Tibial nerve (tissue), 4 donors: ENCODE measurements at places on chromosomes 1 and 21. TPM values are rescaled to one million over a fixed set of nuclear protein-coding genes. Genes with fewer than 3 reads are reported as not detected.
A peak's percentile ranks its signal among the peaks of the same experiment; 100 is the strongest.

GRCh38 chr1:83954166-83954823, 44.6 kb downstream of the TTLL7 start:
- no peaks in the 10 kb centered on the region for H3K4me1 ChIP-seq
- no peak for DNase-seq
- no peak overlapping the region for H3K27ac ChIP-seq
- H3K27me3 ChIP-seq: no peaks in the 10 kb centered on the region
- no peaks in the 10 kb centered on the region for H3K36me3 ChIP-seq
- H3K4me3 ChIP-seq: no peak overlapping the region

GRCh38 chr1:117128323-117129079, 7.0 kb upstream of the TRIM45 start:
- no peaks in the 10 kb centered on the region for H3K36me3 ChIP-seq
- H3K27ac ChIP-seq: peak overlapping the region; percentile 32
- H3K4me1 ChIP-seq: no peaks in the 10 kb centered on the region
- DNase-seq: no peak

GRCh38 chr1:203181586-203182386, 4.7 kb downstream of the CHI3L1 start:
- H3K4me1 ChIP-seq: peaks cover 9% of the 10 kb centered on the region
- H3K36me3 ChIP-seq: no peaks in the 10 kb centered on the region
- no peak for DNase-seq
- no peak overlapping the region for H3K27ac ChIP-seq
- no peak overlapping the region for H3K4me3 ChIP-seq
- H3K27me3 ChIP-seq: no peaks in the 10 kb centered on the region

DNA sequence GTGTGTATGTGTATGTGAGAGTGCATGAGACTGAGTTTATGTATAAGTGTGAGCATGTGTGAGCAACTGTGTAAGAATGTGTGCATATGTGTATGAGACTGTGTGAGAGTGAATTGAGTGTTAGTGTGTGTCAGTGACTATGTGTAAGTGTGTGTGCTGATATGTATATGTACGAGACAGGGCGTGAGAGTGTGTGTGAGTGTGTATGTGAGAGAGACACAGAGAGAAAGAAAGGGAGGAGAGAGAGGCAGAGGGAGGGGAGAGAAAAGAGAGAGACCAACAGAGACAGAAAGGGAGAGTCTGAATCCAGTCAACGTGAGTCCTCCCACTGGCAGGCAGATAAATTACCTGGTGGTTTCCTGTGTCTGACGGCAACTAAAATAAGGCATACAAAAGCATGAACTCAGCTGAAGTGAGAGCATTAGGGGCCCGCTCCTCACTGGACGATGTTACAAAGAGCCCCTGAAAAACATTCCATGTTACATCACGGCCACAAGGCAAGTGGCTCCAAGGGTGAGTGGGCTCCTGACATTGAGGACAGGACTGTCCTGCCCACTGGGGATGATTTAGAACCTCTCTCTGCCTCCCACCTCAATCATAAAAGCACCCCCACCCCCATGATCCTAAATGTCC, 66.6 kb upstream of the TIAM1 start:
- H3K4me3 ChIP-seq: no peak overlapping the region
- no peaks in the 10 kb centered on the region for H3K27me3 ChIP-seq
- peaks cover 6% of the 10 kb centered on the region for H3K4me1 ChIP-seq
- DNase-seq: no peak

- H3K27me3 ChIP-seq: peaks cover 1% of the 10 kb centered on the region
- H3K4me1 ChIP-seq: peaks cover 5% of the 10 kb centered on the region
- no peak overlapping the region for H3K4me3 ChIP-seq
- DNase-seq: no peak
Measured at GRCh38 chr1:165371588-165372225, 15.2 kb upstream of the LMX1A start.

- DNase-seq: no peak
- H3K4me1 ChIP-seq: no peaks in the 10 kb centered on the region
- no peak overlapping the region for H3K27ac ChIP-seq
Measured at GRCh38 chr1:1627261-1627828, 4.6 kb upstream of the MMP23B start.

- H3K36me3 ChIP-seq: no peaks in the 10 kb centered on the region
- no peak overlapping the region for H3K27ac ChIP-seq
- no peaks in the 10 kb centered on the region for H3K27me3 ChIP-seq
Measured at GRCh38 chr1:64895500-64895899, 70.8 kb downstream of the JAK1 start.

- no peaks in the 10 kb centered on the region for H3K27me3 ChIP-seq
- H3K27ac ChIP-seq: no peak overlapping the region
- H3K36me3 ChIP-seq: no peaks in the 10 kb centered on the region
- no peaks in the 10 kb centered on the region for H3K4me1 ChIP-seq
Measured at GRCh38 chr1:34715139-34715538, 39.7 kb upstream of the GJB5 start.

DNA sequence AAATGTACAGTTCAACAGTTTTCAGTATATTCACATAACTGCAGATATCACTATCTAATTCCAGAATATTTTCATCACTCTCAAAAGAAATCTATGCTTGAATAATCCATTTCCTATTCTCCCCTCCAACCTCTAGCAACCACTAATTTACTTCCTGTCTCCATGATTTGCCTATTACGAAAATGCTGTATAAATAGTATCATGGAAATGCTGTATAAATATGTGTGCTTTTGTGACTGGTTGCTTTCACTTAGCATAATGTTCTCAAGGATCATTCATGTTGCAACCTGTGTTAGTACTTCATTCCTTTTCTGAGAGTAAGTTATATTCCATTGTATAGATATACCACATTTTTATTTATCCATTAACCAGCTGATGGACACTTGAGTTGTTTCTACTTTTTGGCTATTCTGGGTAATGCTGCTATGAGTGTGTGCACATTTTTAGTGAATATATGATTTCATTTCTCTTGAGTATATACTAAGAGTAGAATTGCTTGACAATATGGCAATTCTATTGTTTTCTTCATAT, 115.6 kb downstream of the TNFSF18 start:
- DNase-seq: no peak
- H3K27ac ChIP-seq: no peak overlapping the region
- H3K4me1 ChIP-seq: no peaks in the 10 kb centered on the region
- no peak overlapping the region for H3K4me3 ChIP-seq

GRCh38 chr1:68111519-68112436, 61.4 kb upstream of the DIRAS3 start:
- H3K27me3 ChIP-seq: no peaks in the 10 kb centered on the region
- DNase-seq: peak; percentile 41
- no peak overlapping the region for H3K4me3 ChIP-seq
- no peaks in the 10 kb centered on the region for H3K36me3 ChIP-seq
- H3K27ac ChIP-seq: no peak overlapping the region

DNA sequence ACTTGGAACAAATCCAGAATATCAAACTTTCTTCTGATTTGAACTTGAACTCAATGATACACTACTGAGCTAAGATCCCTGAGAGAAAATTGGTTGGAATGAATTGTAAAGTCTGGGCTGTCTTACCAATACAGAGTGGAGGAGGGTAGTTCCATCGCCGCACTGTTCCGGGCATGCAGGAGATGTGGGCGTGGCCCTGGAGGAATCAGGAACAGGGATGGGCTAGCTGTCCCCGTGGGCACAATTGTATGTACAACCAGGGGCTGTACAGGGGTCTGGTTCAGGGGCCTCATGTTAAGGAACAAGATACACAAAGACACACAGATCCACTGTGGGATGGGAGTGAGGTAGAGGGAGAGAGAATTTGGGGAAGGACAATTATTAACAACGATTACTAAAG, 144.3 kb downstream of the ZSCAN20 start:
- H3K4me3 ChIP-seq: no peak overlapping the region
- no peaks in the 10 kb centered on the region for H3K4me1 ChIP-seq
- no peak for DNase-seq
- H3K36me3 ChIP-seq: no peaks in the 10 kb centered on the region

GRCh38 chr1:30822006-30822405, 64.4 kb upstream of the LAPTM5 start:
- DNase-seq: no peak
- no peaks in the 10 kb centered on the region for H3K4me1 ChIP-seq
- no peaks in the 10 kb centered on the region for H3K27me3 ChIP-seq

- no peak for DNase-seq
- no peak overlapping the region for H3K27ac ChIP-seq
- no peaks in the 10 kb centered on the region for H3K36me3 ChIP-seq
- no peak overlapping the region for H3K4me3 ChIP-seq
- no peaks in the 10 kb centered on the region for H3K27me3 ChIP-seq
Measured at GRCh38 chr1:21042929-21043605, 133.6 kb downstream of the EIF4G3 start.

GRCh38 chr1:24294228-24294672, 24.9 kb upstream of the GRHL3 start:
- H3K27me3 ChIP-seq: no peaks in the 10 kb centered on the region
- peaks cover 37% of the 10 kb centered on the region for H3K4me1 ChIP-seq
- DNase-seq: peak; percentile 53
- H3K36me3 ChIP-seq: no peaks in the 10 kb centered on the region
- H3K27ac ChIP-seq: peak overlapping the region; percentile 76
- no peak overlapping the region for H3K4me3 ChIP-seq

GRCh38 chr1:223556414-223557129, 108.9 kb downstream of the CAPN8 start:
- H3K4me1 ChIP-seq: no peaks in the 10 kb centered on the region
- no peak overlapping the region for H3K27ac ChIP-seq
- no peaks in the 10 kb centered on the region for H3K27me3 ChIP-seq
- DNase-seq: no peak

GRCh38 chr1:177611402-177611801, 358.5 kb downstream of the SEC16B start:
- no peaks in the 10 kb centered on the region for H3K36me3 ChIP-seq

- no peaks in the 10 kb centered on the region for H3K27me3 ChIP-seq
- H3K27ac ChIP-seq: no peak overlapping the region
- H3K4me1 ChIP-seq: no peaks in the 10 kb centered on the region
- no peaks in the 10 kb centered on the region for H3K36me3 ChIP-seq
- H3K4me3 ChIP-seq: no peak overlapping the region
Measured at GRCh38 chr1:81607086-81607485, 193.6 kb upstream of the ADGRL2 start.

GRCh38 chr1:204289280-204289679, 70.4 kb downstream of the PLEKHA6 start:
- no peak overlapping the region for H3K4me3 ChIP-seq
- no peak overlapping the region for H3K27ac ChIP-seq
- no peak for DNase-seq
- H3K4me1 ChIP-seq: peaks cover 19% of the 10 kb centered on the region

DNA sequence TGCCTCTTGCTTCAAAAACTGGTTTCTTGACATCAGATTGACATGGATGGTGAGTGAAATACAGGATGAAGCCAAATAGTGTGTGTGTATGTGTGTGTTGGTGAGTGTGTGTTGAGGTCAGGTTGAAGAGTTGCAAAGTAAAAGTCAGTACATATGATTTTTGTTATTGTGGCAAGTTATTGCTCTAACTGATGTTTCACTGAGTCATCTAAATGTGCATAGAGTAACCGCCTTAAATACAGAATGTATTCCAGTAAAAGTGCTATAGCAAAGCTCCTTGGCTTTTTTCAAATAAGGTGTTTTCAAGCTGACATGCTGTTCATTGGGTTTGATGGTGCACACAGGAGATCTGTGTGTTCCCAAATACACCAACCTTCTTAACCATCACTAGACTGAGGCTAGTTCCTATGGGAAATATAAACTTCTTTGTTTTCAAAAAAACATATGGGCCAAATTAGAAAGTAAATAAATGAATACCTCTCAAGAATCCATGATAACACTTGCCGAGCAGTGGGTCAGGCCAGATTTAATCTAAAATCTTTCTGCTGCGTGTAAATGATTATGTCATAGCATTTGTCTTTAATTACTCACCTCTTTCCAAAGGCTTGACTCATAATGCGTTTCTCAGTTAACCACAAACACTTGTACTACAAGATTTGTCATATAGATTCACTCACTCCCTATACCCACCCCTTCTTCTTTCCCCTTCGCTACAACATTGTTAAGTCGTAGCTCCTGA, 151.1 kb downstream of the LYPLAL1 start:
- H3K4me1 ChIP-seq: no peaks in the 10 kb centered on the region
- DNase-seq: no peak
- H3K27ac ChIP-seq: no peak overlapping the region
- no peaks in the 10 kb centered on the region for H3K27me3 ChIP-seq
- no peaks in the 10 kb centered on the region for H3K36me3 ChIP-seq

DNA sequence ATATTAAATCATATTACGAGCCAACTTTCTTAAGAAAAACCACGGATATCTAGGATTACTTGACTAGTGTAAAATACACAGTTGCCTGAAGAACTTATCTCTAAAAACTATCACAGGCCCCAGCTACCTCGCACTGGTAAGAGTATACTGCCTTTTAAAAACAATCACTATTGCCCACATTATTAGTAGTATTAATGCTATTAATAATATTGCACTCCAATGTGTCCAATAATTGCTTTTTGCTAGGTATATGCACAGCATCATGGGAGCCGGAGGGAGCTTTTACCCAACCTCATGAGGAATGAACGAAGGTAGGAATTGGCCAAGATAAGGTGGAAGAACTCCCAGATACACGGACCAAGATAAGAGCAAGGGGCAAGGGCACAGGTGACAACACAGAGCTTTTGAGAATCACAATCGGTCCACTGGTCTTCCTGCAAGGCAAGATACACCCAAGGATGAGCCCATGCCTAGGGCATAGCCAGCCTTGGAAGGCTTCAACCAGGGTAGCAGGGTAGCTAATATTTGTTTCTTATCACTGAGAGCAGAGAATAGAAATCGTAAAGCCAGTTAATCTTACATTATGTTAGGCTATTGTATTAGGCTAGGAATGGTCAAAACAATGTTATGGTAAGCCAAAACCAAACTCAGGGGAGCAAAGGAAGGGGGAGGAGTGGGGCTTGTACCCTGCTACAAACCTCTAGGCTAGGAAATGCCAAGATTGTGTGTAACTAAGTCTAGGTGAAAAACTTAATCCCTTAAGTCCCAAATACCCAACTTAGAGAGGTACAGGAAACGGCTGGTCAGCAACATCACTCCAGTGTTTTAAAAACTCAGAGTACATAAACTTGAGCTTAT, 9.4 kb downstream of the GLUL start:
- H3K4me1 ChIP-seq: peaks cover 4% of the 10 kb centered on the region
- peak overlapping the region; percentile 23 for H3K27ac ChIP-seq
- no peak overlapping the region for H3K4me3 ChIP-seq
- DNase-seq: no peak
- peaks cover 30% of the 10 kb centered on the region for H3K36me3 ChIP-seq

DNA sequence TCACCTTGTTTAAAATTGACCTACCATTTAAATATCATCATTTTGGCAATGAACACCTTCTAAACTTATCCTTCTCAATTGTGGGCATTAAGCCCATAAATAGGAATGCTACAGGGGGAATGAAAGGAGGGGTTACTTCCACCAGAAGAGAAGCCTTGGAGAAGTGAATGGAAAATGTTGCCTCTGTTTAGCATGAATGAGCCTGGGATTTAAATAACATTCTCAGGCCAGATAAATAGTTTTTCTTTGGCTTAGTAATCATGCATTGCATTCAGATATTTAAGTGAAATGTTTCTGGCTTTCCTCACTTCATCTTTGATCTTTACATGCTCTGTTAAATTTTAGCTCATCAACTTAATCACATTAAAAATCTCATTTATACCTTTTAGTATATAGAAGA, 284.3 kb upstream of the FMN2 start:
- H3K4me3 ChIP-seq: no peak overlapping the region
- DNase-seq: no peak
- no peaks in the 10 kb centered on the region for H3K36me3 ChIP-seq
- no peaks in the 10 kb centered on the region for H3K27me3 ChIP-seq
- H3K27ac ChIP-seq: no peak overlapping the region

Gene SPRR1B
- not detected for total RNA-seq

Gene KRTAP12-2
- total RNA-seq: not detected

Gene TSACC
- total RNA-seq: not detected

Gene MIXL1
- total RNA-seq: not detected

Gene ZNF436
- 29.0 TPM for total RNA-seq

Gene USH2A
- under 0.01 TPM for total RNA-seq

Gene ADAMTSL4
- 54.4 TPM for total RNA-seq
